Mesenchymal stem cell (in vitro differentiated cells and primary cell): ENCODE measurements at places on chromosomes 6 and 20.

DNA sequence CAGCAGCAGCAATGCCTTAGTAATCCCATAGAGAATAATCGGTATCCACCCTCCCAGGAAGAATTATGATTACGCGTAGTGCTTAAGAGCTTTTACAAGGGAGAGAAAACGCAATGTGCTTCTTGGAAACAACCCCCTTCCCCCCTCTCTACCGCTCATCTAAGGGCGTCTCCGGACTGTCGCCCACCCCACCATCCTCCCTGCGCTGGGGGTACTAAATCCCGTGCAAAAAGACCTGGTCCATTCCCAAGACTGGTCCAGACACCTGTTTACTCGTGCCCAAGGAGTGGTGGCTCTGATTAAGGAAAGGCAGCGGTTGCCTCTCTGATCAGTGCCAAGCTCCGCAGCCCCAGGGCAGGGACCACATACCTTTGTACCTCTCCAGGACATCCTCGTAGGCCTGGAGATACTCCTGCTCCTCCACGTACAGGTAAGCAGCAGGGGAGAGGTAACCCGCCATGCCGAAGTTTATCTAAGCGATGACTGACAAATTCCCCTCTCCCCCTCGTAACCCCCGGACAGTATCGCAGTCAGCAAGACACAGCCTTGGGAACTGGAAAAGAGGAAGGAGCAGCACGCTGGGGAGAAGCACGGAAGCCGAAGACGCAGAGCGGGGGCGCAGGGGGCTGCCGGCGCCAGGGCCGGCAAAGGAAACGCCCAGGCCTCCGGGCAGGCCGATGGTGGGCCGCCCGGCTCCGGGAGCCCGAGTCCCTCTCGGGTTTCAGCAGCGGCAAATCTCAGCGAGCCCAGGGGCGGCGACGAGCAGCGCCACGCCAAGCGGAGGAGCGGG is 112.0 kb upstream of the BEND6 start:
- H3K4me3 ChIP-seq, result peak overlapping the region; percentile 89
- peaks cover 6% of the 10 kb centered on the region for H3K36me3 ChIP-seq
- peak overlapping the region; percentile 51 for H3K27ac ChIP-seq
- H3K27me3 ChIP-seq, result no peaks in the 10 kb centered on the region
- peaks cover 9% of the 10 kb centered on the region for H3K4me1 ChIP-seq

DNA sequence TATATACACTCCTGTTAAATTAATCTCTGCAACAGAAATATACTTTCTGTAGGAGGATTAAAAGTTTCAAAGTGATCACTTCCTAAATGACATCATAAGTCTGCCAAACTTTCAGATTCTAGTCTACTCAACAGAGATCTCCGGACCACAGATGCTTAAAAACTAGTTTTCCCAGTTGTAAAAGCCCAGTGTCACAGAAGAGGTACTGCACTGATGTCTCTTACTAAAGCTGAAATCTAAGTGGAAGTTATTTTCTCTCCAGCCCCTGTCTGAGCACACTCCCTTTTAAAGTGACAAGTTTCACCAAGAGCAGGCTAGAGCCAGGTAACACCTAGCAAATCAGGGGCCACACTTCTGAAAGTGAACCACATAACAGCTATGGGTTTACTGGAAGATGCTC is 71.6 kb upstream of the DST start:
- no peak overlapping the region for H3K4me3 ChIP-seq
- peak; percentile 56 for DNase-seq
- H3K27me3 ChIP-seq, result no peaks in the 10 kb centered on the region
- peak overlapping the region; percentile 94 for H3K27ac ChIP-seq

- DNase-seq, result peak; percentile 51
- H3K27ac ChIP-seq, result peak within 1 kb of the TSS; percentile 70
- peaks cover 34% of the 10 kb centered on the region for H3K4me1 ChIP-seq
- no peaks in the 10 kb centered on the region for H3K36me3 ChIP-seq
- H3K4me3 ChIP-seq, result peak within 1 kb of the TSS; percentile 75
Observed at GRCh38 chr6:42142118-42142835, at the start of gene C6orf132. TSS of gene C6orf132 (minus strand) at chr6:42142620. CDS start at chr6:42142444, 176 bp downstream.

DNA sequence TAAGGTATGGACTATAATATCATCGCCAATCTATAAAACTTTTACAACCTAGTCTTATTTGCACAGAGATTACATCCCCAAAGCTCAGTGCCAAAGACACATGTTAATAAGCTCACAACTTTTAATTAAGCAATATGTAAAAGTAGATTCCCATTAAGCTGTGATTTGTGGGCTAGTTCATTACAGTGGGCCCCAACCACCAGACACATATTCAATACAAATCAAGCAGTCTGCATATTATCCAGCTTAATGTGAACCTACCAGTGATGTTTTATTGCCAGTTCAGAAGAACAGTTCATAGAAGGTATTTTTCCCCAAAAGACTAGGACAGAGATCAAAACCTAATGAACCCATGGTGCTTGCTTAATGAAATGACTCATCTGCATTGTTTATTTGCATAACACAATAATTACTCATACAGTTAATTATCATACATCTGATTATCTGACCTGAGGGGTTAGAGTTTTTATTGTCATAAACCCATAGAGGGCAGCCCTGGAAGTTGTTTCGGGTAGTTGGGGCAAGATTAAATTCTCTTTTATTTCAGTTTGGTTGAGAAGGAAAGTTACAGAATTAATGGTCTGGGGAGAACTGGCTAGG is 831.0 kb downstream of the TFAP2A start:
- no peaks in the 10 kb centered on the region for H3K4me1 ChIP-seq
- no peak overlapping the region for H3K27ac ChIP-seq
- H3K36me3 ChIP-seq, result no peaks in the 10 kb centered on the region
- H3K27me3 ChIP-seq, result no peaks in the 10 kb centered on the region
- H3K4me3 ChIP-seq, result no peak overlapping the region

DNA sequence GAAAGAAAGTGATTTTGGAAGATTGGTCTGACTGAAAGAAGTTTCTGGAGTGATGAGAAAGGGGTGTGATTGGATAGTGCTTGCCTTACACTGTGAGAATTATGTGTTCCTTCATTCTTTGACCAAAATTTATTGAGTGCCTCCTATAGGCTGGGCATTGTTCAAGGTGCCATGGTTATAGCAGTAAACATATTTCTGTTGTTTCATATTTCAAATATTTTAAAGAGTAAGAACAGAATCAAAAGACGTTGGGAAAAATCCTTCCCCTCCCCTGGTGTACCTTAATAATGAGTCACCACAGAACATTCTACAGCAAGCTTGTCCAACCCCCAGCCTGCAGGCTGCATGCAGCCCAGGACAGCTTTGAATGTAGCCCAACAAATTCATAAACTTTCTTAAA is 78.6 kb downstream of the GCLC start:
- no peak overlapping the region for H3K27ac ChIP-seq
- no peak overlapping the region for H3K4me3 ChIP-seq
- H3K27me3 ChIP-seq, result no peaks in the 10 kb centered on the region
- H3K36me3 ChIP-seq, result no peaks in the 10 kb centered on the region
- no peak for DNase-seq
- H3K4me1 ChIP-seq, result peaks cover 1% of the 10 kb centered on the region

DNA sequence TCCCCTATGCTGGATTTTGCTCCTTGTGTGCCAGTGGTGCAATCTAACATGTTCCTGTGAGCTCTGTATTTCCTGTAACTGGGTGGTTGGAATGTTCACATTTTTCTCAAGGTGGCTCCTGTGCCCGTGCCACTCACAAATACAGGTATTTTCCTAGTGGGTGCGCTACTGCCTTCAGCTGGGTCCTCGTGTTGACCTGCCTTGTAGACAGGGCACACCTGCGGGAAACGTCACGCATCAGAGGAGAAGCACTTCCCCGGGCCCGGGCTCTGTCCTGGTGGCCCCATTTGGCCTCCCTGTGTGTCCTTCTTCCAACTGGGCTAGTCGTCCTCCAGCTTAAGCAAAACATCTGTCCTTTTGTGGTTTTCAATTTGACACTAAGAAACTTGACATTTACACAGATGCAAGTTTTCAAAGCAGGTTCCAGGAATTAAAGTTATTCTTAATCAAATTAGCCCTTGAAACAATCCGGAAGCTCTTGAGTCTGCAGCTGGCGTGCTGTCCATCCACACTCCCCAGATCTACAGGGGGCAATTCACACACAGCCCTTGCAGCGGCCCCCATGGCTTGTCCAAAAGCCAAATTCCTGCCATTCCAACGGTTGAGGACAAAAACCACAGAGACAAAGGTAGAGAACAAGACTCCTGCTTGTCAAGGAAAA is 275.1 kb downstream of the CDC5L start:
- H3K4me1 ChIP-seq, result peaks cover 43% of the 10 kb centered on the region
- H3K36me3 ChIP-seq, result no peaks in the 10 kb centered on the region
- H3K27me3 ChIP-seq, result peaks cover 4% of the 10 kb centered on the region
- peak overlapping the region; percentile 88 for H3K27ac ChIP-seq

DNA sequence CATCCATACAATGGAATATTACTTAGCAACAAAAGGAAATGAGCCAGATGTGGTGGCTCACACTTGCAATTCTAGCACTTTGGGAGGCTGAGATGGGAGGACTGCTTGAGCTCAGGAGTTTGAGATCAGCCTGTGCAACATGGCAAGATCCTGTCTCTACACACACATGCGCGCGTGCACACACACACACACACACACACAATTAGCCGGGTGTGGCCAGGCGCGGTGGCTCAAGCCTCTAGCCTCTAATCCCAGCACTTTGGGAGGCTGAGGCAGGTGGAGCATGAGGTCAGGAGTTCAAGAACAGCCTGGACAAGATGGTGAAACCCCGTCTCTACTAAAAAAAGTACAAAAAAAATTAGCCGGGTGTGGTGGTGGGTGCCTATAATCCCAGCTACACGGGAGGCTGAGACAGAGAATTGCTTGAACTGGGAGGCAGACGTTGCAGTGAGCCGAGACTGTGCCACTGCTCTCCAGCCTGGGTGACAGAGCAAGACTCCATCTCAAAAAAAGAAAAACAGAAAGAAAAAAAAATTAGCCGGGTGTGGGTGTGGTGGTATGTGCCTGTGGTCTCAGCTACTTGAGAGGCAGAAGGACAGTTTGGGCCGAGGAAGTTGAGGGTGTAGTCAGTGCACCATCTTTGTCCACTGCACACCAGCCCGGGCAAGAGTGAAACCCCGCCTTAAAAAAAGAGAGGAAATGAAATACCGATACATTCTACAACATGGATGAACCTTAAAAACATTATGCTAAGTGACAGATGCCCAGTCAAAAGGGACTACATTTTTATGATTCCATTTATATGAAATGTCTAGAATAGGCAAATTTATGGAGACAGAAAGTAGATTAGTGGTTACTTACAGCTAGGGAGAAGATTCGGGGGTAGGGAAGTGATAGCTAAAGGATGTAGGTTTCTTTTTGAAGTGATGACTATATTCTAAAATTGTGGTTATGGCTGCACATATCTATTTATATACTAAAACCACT is 52.5 kb downstream of the RBL1 start:
- DNase-seq, result no peak
- H3K27ac ChIP-seq, result no peak overlapping the region
- no peak overlapping the region for H3K4me3 ChIP-seq
- H3K27me3 ChIP-seq, result no peaks in the 10 kb centered on the region

DNA sequence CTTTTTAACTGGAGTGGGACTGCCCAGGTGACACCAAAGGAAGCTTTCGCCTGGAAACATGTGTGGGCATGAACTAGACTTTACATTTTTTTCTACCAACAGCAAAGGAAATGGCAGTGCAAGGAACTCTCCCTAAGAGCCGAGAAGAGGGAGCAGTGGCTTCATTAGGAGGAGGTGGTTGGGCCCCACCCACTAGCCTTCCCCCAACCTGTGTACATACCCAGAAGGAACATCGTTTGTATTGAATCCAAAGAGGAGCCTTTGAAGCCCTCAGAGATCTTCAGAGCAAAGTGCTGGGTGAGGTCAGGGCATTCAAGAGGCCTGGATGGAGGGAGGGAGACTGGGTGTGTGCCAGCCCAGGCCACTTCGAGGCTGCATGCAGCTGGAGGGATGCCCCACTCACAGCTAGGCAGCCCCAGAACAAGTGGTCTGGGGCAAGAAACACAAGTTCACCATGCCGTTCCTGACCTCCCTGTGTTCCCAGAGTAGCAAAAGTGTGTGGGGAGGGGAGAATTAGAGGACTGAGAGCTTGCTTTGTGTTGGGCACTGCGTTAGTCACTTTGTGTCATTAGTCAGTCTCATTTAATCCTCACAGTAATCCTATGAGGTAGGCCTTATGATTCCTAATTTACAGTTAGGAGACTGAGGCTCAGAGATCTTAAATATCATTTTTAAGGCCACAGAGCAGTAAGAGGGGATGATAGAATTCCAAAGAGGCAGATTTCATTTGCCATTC is 191.6 kb upstream of the SUPT3H start:
- DNase-seq, result no peak
- H3K36me3 ChIP-seq, result no peaks in the 10 kb centered on the region

DNA sequence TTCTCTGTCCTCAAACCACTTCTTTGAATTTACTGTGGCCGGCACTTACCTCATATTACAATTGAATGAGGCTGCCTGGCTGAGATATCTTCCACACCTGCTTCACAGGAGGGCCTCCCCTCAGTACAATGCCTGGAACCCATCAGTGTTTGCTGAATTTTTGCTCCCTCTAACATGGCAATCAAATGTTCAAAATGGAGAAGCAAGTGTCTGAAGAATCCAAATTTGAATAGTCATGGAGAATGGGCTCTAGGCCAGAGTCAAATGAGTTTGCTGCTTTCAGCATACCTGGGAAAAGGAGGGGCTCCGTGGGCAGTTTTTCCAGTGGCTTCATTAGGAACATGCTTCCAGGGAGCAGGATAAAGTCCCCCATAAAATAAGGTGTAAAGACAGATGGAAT is 564.8 kb downstream of the UTRN start:
- no peak overlapping the region for H3K4me3 ChIP-seq
- H3K36me3 ChIP-seq, result peaks cover 10% of the 10 kb centered on the region
- no peaks in the 10 kb centered on the region for H3K27me3 ChIP-seq
- no peaks in the 10 kb centered on the region for H3K4me1 ChIP-seq
- no peak overlapping the region for H3K27ac ChIP-seq
- no peak for DNase-seq
